Nasal cavity respiratory epithelium epithelial cell of viscerocranial mucosa (primary cell): ENCODE measurements at places on chromosomes 2 and 18. TPM values are rescaled to one million over a fixed set of nuclear protein-coding genes. Genes with fewer than 3 reads are reported as not detected.

The AQP12B gene
- not detected in 2 replicates for total RNA-seq

The BOLA3 gene
- total RNA-seq = 33.1 and 44.4 TPM in 2 replicates

The NOSTRIN gene
- under 0.01 and 1.00 TPM in 2 replicates for total RNA-seq

The NT5C1B gene
- total RNA-seq = not detected in 2 replicates

The UGT1A8 gene
- total RNA-seq = under 0.01 and 0.14 TPM in 2 replicates

The UGT1A10 gene
- total RNA-seq = 1.2 TPM in 1 of 2 replicates, not detected in the other

The TMEM87B gene
- 38.3 and 65.1 TPM in 2 replicates for total RNA-seq

The TPO gene
- 0.07 TPM in 1 of 2 replicates, not detected in the other for total RNA-seq

The HAAO gene
- total RNA-seq = 0.50 TPM in 1 of 2 replicates, not detected in the other

The ADAM23 gene
- under 0.01 and 1.5 TPM in 2 replicates for total RNA-seq

The DSC1 gene
- total RNA-seq = 0.36 and 0.68 TPM in 2 replicates

The B3GNT2 gene
- total RNA-seq = 52.7 and 61.2 TPM in 2 replicates

The ITSN2 gene
- total RNA-seq = 37.9 and 42.0 TPM in 2 replicates

The LIMS2 gene
- 0.21 TPM in 1 of 2 replicates, not detected in the other for total RNA-seq

The UNC80 gene
- total RNA-seq = under 0.01 and 0.21 TPM in 2 replicates

The STPG4 gene
- under 0.01 and 0.07 TPM in 2 replicates for total RNA-seq

The MSH6 gene
- total RNA-seq = 27.0 and 40.6 TPM in 2 replicates

The MEP1B gene
- under 0.01 TPM in 1 of 2 replicates, not detected in the other for total RNA-seq

The AKAIN1 gene
- total RNA-seq = not detected in 2 replicates

The UGT1A4 gene
- under 0.01 and 1.8 TPM in 2 replicates for total RNA-seq

The MERTK gene
- total RNA-seq = 1.4 and 8.7 TPM in 2 replicates

The CHRND gene
- total RNA-seq = not detected in 2 replicates

The C2orf66 gene
- total RNA-seq = under 0.01 and 0.93 TPM in 2 replicates

The ACVR2A gene
- 8.2 and 15.4 TPM in 2 replicates for total RNA-seq

The RGPD5 gene
- 21.7 and 28.0 TPM in 2 replicates for total RNA-seq

The DNAJC5G gene
- not detected in 2 replicates for total RNA-seq

The C2orf80 gene
- not detected in 2 replicates for total RNA-seq

The GALR1 gene
- total RNA-seq = not detected in 2 replicates

The NRBP1 gene
- total RNA-seq = 103 and 125 TPM in 2 replicates

The CKAP2L gene
- total RNA-seq = 0.07 and 0.34 TPM in 2 replicates

The PLGLB2 gene
- total RNA-seq = 0.34 and 1.5 TPM in 2 replicates

The DSG4 gene
- total RNA-seq = under 0.01 TPM in 1 of 2 replicates, not detected in the other

The PDCD1 gene
- total RNA-seq = not detected in 2 replicates

The PLEK gene
- total RNA-seq = not detected in 2 replicates

The AMER3 gene
- total RNA-seq = not detected in 2 replicates

The STAM2 gene
- total RNA-seq = 30.1 and 34.2 TPM in 2 replicates

The SCG2 gene
- total RNA-seq = under 0.01 and 0.28 TPM in 2 replicates

The RGPD4 gene
- not detected in 2 replicates for total RNA-seq

The ALPP gene
- total RNA-seq = under 0.01 TPM in 1 of 2 replicates, not detected in the other

The USP40 gene
- 26.3 and 45.1 TPM in 2 replicates for total RNA-seq

The ADGRF3 gene
- total RNA-seq = 0.07 TPM in 1 of 2 replicates, not detected in the other

The DPP10 gene
- 0.07 TPM in 1 of 2 replicates, not detected in the other for total RNA-seq

The CROCC2 gene
- not detected in 2 replicates for total RNA-seq

The C2orf78 gene
- not detected in 2 replicates for total RNA-seq

The TCF23 gene
- under 0.01 TPM in 1 of 2 replicates, not detected in the other for total RNA-seq

The HSBP1L1 gene
- 19.7 and 24.9 TPM in 2 replicates for total RNA-seq

The RAMP1 gene
- total RNA-seq = 0.34 and 3.9 TPM in 2 replicates

The TMEM17 gene
- total RNA-seq = 1.4 and 1.7 TPM in 2 replicates

The FHL2 gene
- 60.8 and 130 TPM in 2 replicates for total RNA-seq
